Stimulated activated CD4-positive, alpha-beta T cell treated with anti-CD3 and anti-CD28 coated beads, Interleukin-12 subunit alpha, Interleukin-12 subunit beta, amount 100 ng/mL, for 4 hours (primary cell): ENCODE measurements at places on chromosomes 7 and 10.

GRCh38 chr10:72322280-72323058 lies 32.2 kb downstream of the DNAJB12 start:
- peak; percentile 56 for DNase-seq

DNA sequence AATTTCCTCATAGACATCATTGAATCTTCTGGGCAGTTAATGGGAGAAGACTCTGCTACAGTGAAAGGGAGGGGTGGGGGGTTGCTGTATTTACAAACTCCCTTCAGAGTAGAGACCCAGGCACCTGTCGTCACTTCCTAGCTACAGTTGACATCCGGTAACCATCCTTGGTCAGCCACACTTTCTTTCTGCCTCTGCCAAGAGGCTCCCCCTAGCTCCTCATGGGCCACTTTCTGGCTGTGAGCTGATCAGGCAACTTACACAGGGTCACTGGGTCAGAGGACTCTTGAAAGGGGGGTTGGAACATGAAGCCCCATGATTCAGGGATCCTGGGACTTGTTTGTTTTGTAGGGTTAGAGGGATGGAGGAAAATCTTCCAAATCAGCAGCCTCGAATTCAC lies 1.2 kb downstream of the TECPR1 start:
- DNase-seq, result peak; percentile 25

DNA sequence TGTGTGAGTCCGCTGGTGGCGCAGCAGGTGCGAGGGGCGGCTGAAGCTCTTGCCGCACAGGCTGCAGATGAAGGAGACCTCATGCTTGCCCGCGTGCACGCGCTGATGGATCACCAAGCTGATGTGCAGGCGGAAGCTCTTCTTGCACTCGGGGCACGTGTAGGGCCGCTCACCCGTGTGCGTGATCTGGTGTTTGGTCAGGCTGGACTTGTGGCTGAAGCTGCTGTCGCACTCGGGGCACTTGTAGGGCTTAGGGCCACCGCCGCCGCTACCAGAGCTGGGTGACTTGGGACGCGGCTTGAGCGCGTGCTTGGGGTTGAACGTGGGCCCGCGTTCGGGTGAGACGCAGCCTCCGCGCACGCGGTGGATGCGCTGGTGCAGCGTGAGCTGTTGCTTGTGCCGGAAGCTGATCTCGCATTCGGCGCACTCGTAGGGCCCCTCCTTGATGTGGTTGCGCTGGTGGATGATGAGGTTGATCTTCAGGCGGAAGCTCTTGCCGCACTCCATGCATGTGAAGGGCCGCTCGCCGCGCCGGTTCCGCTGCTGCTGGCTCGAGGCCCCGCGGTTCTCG lies 28.7 kb downstream of the ZNF777 start:
- no peak for DNase-seq

DNA sequence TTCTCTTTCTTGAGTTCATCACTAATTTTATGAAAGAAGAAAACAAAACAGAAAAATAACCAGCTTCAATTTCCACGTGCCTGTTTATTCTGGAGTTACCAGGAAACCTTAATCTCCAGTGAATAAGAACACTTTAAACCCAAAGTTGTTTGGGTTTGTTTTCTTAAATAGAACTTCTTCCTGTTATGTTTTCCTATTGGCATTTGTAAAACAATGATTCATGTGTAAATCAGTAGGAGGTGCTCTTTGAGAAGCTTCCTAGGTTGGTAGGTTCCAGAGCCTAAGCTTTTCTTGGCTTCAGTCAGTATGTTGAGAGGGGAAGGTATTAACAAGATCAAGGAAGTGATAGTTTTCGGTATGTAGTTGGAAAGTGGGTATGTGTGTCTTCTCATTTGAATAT lies 119.0 kb downstream of the BICC1 start:
- DNase-seq, result no peak

DNA sequence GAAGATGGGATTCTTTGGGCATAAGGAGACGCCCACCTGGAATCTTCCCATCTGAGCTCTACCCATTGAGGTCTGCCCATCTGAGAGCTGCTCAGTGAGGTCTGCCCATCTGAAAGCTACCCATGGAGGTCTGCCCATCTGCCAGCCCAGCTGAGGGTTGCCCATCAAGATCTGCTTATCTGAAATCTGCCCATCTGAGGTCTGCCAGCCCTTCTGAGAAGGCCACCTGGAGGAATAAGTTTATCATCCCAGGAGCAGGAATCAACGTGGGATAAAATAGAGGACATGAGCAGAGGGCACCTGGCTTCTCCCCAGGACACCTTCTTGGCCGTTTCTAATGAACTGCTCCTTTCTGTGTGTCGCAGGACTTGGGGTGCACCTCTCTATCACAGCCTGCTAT lies 35.3 kb upstream of the PDZD8 start:
- no peak for DNase-seq

DNA sequence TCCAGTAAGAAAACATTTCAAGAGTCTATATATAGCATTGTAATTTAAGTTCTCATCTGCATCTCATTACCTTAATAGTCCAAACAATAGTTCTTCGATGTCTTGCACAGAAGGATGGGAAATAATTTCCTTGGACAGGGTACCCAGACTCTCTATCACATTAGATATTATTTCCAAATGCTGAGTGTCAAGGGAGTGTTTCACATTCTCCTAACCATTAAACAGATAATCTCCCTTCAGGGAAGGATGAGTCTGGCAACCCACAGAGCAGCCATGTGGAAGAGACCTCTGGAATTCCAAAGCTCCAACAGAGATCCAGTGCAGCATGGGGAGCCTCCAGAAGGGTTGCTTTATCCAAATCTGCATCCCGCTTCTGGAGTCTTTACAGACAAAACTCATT lies 89.6 kb downstream of the FZD1 start:
- no peak for DNase-seq

DNA sequence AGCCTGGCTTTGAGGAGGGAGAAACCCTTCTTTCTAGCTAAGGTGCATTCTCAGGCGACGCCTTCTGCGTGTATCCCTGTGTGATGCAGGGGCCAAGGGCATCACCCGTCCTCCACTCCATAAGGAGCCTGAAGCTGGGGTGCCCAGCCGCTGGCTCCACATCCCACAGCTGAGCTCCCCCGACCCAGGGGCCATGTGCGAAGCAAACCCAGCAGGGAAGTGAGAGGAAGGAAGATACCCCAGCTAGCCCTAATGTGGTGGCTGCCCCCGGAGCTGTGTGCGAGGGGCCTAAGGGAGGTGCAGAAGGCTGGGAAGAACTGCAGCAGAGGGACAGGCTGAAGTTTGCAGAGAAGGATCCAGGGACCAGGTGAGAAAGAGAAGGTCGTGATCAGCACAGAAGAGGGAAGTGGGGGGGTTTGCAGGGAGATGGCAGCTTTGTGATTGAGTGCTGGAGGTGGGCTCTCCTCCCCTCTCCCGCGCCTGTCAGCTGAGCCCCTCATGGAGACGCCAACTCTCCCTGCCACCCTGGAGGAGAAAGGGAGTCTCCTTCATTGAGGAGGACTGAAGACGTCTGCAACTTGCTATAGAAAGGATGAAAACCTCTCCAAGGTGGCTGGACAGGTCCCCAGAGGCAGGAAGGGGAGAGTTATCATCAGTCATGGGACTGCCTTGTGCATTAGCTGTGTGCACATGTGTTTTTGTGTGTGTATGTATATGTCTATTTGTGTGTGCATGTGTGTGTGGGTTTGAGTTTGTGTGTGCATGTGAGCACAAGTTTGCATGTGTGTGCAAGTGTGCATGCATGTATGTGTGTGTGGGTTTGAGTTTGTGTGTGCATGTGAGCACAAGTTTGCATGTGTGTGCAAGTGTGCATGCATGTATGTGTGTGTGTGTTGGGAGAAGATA lies 3.5 kb upstream of the CALML5 start:
- no peak for DNase-seq

DNA sequence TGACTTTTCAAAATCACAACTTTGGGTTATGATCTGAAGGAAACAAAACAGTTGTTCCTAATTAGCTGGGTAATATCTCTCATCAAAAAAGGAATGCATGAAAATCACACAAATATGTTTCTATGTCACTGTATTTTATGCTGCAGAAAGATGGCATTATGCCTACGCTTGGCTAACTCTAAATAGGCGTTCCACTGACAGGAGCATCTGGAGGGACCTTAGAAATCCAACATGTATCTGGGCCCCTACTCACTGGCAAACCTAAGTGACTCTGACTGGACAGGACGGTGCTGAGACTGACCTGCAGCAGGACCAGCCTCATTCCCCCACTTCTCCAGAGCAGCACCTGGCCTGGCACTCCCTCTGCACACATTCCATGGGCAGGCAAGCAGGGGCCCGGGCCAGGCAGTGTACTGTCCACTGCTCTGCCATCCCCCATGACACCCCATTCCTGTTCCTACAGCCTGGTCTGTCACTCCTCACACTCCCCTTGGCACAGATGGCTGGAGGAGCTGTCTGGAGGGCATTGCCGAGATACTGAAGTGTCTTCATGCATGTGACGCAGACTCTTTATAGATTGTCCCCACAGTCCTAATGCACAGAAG lies 2.6 kb upstream of the MYL7 start:
- DNase-seq, result no peak

DNA sequence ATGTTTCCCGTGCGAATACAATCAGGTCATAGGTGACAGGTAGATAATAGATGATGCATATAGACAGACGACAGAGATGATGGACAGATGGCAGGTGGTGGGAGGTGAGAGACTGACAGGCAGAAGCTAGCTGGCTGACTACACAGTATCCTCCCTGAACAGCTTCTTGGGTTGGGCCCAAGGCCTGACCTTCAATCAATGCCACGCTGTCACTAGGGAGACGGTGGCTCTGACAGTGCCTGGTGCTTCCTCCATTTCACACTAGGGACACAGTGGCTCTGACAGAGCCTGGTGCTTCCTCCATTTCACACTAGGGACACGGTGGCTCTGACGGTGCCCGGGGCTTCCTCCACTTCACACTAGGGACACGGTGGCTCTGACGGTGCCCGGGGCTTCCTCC lies 200.1 kb downstream of the DIP2C start:
- no peak for DNase-seq

- DNase-seq, result no peak
Observed at GRCh38 chr7:3244241-3244814, 56.7 kb upstream of the SDK1 start.

- no peak for DNase-seq
Observed at GRCh38 chr10:69088801-69089501, 1.0 kb downstream of the SRGN start.

- no peak for DNase-seq
Observed at GRCh38 chr10:99782447-99783286, at the start of gene ABCC2. ABCC2 (plus strand) TSS chr10:99782640; CDS start chr10:99782845, 205 bp downstream.

- DNase-seq, result peak; percentile 37
Observed at GRCh38 chr7:103343758-103344452, 662 bp downstream of the DNAJC2 start.

- no peak for DNase-seq
Observed at GRCh38 chr7:162632-163297, 29.6 kb upstream of the FAM20C start.

DNA sequence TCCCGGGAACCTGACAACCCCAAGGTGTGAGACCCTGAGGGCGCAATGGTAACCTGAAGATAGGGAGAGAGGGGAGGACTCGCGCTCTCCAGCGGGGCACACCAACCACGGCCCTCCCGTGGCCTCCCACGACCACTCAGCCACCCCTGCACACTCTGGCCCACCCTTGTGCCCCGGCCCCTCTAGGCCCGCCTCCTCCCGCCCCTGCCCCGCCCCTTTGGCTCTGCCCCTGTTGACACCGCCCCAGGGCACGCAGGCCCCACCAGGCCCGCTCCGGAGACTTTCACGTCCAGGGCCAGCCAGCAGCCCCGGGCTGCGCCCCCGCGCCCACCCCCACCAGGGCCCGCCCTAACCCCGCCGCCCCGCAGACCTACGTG lies 10.9 kb downstream of the ATG9B start:
- no peak for DNase-seq
